ENCODE measurements at places on chromosomes 3 and 15.

DNA sequence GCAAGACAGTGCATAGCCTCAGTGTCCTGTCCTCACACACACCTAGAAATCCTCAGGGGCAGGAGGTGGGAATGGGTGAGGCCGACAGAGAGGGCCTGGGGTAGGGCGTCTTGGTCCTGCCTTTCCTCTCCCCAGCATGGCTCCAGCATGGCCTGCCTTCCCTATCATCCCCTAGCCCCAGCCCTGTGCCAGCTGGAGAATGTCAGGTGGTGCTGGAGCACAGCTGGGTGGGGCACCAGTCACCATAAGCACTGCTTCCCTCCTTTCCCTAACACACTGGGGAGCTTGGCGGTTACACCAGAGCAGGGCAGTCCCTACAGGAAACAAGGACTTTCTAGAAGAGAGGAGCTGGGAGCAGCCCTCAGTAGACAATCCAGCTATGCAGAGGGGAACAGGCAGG is 236.8 kb downstream of the KLF13 start:
- no peak for DNase-seq

GRCh38 chr15:71448688-71449114 is 333.4 kb downstream of the THSD4 start:
- peak; percentile 86 for DNase-seq

DNA sequence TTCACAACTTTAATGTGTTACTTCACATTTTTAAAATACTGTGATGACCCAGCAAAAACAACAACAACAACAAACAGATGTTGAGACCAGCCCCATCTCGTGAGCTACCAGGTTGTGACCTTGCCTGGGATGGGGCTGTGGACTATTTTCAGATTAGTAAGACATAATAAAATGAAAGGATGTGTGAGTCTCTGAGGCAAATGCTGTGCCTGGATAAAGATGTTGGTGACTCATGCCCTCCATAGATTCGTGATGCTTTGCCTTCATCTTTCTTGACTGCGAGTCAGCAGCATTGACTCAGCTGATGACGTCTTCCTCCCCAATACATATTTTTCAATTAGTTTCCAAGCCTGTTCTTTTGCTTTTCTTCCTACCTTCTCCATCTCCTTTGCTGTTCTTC is 453.0 kb upstream of the CFAP20DC start:
- DNase-seq = peak; percentile 71

DNA sequence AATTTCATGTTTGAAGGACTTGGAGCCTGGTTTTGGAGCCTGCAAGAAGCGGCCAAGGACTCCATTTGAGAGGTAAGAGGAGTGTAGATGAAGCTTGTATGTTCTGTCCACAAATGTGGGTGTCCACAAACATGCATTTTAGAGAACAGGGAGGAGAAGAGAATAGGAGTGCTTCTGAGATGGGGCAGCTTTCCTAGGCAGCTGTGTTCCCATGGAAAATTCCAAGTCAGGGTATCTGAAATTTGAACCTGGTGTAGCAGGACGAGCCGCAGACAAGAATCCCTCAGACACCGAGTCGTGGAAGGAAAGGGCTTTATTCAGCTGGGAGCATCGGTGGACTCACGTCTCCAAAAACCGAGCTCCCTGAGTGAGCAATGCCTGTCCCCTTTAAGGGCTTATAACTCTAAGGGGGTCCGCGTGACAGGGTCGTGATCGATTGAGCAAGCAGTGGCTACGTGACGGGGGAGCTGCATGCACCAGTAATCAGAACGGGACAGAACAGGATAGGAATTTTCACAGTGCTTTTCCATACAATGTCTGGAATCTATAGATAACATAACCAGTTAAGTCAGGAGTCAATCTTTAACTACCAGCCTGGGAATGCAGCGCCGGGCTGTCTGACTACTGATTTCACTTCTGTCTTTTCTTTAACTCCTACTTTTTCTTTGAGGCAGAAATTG is 71.4 kb upstream of the WDR72 start:
- DNase-seq = no peak

DNA sequence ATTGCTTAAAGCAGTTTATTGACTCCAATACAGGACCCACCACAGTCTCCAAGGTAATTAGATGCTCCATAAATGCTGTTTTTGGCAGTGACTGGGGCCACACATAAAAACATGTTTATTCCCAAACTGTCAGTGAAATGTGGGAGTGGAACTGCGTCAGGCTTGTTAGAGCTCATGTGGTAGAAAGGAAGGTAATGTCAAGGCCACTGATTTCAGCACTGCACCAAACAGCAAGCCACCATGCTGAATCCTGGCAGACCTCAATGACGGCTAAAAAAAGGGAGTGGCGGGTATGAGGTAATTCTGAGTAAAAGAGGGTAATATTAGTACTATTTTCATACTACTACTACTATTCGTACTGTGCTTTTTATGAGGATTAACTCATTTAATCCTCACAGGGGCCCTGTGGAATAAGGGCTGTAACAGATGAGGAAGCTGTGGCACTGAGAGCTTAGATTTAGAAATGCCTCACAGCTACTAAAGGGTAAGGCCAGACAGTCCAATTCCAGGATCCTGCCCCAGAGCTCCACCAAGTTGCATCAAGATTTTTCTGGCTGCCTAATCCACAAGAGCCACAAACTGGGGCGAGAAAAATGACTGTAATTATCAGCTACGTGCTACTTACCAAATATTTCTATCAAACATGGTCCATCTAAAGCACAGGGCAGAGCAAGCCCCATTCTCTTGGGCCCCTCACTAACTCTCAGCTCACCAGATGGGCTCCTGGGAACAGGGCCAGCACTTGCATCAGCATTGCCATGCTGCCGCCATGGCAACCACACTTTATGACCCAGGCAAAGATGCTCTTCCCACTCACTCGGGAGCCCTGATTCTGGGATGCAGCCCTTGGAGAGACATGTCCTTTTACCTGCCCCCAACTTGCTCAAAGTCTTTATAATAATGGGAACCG is 83.6 kb upstream of the SPATA12 start:
- DNase-seq = peak; percentile 61
